Aorta (tissue), 5 donors: ENCODE measurements at places on chromosomes 2 and 18. TPM values are rescaled to one million over a fixed set of nuclear protein-coding genes. Genes with fewer than 3 reads are reported as not detected.

DNA sequence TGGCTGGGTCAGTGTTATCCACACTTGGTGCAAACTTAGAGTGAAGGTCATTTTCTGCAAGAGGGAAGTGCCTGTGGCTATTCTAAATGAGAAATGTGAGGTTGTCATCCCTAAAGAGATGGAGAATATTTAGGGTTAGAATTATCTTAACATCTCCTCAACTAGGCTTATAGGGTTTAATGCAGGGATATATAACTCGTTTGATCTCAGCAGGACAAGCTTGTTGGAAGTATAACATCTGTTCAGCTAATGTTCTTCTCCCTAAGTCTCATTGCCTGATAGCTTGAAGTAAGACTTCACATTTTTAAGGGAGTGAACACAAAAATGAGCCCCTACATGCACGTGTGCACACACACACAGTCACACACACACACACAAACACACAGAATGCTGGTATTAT is 75.9 kb upstream of the NRXN1 start:
- DNase-seq = no peak

GRCh38 chr2:17136231-17136630 is 382.0 kb downstream of the RAD51AP2 start:
- no peak for DNase-seq

DNA sequence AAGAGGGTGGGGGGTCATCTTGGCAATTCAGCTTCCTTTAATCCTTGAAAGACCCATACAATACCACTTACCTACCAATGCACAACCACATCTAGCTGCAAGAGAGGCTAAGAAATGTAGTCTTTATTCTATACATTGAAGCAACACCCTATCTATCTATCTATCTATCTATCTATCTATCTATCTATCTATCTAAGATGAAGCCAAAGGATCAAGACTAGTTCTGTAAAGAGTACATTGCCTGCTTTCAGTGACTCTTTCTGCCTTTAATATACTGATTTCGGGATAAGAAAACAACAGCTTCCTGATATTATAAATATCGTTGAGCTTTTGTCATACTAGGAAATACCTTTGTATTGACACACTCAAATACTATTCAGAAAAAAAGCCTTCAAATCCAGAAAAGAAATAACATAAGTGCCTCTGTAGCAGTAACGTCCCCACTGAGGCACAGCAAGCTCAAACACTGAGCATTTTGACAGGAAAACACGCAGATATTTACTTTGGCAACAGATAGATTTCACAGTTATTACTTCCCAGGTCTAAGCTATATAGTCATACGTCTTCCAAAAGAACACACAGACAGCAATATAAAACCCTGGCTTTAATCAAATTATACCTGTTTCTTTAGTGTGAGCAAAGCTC is 139.4 kb upstream of the SERTAD2 start:
- DNase-seq = no peak

DNA sequence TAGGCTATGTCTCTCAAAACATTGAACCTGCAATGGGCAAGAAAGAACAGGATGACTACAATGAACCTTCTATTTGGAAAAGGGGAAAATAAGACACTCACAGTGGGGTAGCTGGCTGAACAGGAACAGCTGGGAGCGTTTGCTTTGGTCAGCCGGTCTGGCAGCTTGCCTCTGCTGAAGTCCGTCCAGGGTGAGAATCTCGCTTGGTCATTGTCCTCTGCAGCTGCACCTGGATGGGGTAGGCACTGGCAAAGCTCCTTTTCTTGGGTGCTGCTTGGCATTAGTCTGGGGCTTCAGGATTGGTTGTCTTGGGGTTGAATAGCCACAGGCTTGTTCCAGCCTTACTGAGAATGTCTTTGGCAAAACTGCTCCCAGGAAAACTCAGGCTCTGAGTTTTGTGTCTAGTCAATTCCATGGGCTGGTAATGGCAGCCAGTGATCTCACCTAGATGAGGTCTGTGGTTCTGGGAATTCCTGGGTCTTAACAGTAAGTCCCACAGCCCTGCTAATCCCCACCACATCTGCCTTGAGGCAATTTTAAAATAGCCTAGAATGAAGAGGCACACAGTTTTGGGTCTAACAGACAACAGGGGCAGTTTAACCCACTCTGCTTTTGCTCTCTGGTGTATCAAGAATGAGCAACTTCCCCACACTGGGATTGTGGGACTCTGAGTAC is 13.4 kb downstream of the NEDD4L start:
- no peak for DNase-seq

DNA sequence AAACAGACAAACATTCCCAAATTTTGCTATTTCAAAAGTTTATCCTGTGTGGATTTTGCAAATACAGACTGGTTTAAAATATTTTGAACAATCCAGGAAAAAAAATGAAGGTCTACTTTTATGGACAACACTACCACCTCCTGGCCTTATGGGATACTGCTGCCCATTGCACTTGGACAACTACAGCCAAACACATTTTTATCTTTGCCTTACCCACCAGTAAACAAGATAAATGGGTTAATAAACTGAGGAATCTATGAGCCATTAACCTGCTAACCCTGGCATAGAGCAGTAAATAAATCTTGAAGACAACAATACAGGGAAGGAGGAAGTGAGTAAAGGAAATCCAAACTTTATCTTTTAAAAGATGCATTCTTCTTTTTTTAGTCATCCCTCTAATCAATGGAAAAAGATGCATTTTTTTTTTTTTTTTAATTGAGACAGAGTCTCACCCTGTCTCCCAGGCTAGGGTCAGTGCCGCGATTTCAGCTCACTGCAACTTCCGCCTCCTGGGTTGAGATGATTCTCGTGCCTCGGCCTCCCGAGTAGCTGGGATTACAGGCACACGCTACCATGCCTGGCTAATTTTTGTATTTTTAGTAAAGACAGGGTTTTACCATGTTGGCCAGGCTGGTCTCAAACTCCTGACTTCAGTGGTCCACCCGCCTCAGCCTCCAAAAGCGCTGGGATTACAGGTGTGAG is 2.1 kb upstream of the SPIRE1 start:
- no peak for DNase-seq

DNA sequence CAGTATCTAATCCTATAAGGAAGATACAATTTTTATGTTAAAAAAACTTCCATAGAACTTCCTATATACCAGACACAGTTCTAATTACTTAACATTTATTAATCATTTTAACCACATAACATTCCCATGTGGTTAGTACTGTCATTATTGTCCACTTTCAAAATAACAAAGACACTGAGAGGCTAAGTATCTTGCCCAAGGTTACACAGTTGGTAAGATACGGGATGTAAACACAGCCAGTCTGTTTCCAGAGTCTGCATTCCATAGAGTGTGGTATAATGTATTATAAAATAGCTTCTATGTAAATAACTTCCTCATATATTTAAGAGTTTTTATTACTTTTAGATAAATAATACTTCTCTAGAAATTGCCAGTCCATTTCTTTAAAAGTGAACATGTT is 383.3 kb upstream of the ETAA1 start:
- no peak for DNase-seq

- no peak for DNase-seq
Observed at GRCh38 chr18:11809895-11810294, 41.3 kb upstream of the CHMP1B start.

GRCh38 chr18:13369756-13370510 is 151.4 kb downstream of the LDLRAD4 start:
- DNase-seq = no peak

DNA sequence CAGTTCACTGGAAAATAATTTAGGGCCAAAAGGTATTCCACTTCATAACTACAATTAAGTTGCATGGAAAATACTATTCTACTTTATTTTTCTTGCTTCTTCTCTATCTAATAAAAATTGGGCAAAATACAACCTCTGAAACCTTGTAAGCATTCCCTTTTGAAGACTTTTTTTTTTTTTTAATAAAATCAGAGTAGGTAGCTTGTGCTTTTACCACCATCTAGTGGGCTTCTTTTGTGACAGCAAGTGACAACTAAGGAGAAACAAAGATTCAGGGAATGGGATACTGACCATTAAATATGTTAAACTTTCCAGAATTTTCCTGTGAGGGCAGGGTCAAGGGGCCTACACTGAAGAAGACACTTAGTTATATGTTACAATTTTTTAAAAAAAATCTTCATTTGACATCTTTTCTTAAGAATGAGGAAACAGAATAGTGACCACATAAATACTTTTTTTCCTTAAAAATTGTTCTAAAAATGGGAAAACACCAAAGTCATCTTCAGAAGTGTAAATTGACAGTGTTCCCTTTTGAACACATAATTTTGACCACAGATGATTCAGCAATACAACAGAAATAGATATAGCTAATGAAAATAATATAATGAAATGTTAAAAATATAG is 1183.2 kb upstream of the ACVR2A start:
- DNase-seq = no peak

GRCh38 chr18:79275461-79275860 is 120.3 kb upstream of the NFATC1 start:
- DNase-seq = no peak

DNA sequence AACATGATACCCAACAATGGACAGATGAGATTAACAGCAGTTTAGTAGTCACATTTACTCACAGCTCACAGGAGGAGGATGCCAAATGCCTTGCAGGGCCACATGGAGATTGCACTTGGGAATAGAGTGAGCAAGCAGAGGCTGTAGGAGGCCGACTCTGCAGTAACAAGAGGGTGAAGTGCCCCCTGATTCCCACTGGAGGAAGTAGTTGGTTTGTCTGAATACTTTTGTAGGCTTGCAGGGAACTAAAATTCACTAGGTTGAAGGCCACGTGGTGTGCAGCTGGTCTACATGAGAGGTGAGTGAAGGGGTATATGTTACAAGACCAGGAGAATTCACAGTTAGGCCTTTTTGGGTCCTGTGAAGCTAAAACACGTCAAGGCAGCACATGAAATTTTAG is 419.3 kb upstream of the TNP1 start:
- no peak for DNase-seq

DNA sequence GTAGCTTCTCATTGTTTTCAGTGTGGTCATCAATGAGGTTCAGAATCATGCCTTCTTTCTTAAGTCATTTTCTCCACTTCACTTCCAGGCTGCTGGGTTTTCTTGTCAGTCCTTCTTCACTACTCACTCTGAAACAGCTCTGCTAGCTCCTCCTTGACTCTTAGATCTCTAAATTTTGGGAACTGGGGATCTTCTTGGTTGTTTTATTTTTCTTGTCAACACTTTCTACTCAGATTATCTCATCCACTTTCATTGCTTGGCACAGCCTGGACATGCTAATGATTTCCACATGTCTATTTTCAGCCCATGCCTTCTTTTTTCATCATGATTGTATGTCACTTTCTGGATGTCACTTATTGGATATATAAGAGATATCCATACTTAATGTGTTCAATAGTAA is 517.8 kb upstream of the DSEL start:
- no peak for DNase-seq

DNA sequence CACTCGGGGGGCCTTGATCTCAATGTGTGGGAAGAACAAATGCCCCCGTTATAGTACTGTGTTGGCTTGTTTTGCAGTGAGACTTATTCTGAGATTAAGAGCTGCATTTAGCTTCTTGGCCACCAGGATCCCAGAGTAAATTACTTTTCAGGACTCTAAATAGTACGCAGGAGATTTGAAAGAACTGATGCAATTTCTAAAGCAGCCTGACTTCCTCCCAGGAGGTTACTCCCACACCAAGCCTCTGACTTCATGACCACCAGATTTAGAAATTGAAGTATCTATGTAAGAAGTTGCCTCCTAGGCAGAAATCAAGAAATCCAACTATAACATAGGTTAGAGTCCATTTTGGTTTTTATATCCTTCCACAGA is 67.0 kb downstream of the FEZ2 start:
- no peak for DNase-seq

DNA sequence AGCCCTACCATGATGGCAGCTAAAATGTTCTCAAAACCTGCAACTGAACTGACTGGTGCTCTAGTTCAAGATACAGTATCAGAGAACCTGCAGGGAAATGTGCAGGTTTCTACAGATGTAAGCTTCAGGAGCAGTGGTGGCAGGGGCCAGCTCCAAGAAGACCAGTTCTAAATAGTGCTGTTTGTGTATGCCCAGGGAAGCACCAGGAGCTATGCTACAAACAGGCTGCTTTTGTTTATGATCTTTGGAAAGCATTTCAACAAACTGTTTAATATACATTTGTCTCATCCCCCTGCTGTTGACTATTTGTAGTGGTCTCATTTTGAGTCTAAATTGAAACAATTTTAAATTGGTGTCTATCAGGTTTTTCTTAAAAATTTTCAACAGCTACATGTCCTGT is 20.7 kb downstream of the FZD5 start:
- DNase-seq = no peak

- DNase-seq = no peak
Observed at GRCh38 chr2:44233450-44234128, 41.7 kb upstream of the SLC3A1 start.

DNA sequence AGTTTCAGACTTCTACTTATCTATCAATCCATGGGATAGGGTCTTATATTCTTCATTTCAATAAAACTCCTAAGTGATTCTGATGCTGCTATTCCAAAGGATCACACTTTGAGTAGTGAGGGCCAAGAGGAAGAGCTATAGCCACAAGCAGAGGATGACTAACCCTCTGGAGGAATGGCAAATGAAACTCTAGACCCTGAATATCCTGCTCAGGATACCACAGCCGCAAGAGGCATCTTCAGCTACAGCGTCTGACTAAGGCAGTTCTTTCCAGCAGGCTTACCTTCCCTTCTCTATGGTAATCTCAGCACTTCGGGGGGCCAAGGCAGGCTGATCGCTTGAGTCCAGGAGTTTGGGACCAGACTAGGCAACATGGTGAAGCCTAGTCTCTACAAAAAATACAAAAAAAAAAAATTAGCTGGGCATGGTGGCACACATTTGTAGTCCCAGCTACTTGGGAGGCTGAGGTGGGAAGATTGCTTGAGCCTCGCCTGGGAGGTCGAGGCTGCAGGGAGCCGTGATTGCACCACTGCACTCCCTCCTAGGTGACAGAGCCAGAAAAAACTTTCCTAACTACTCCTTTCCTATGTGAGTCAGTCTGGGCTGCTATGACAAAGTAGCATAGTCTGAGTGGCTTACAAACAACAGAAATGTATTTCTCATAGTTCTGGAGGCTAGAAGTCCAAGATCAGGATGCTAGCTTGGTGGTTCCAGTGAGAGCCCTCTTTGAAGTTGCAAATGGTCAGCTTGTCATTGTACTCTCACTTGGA is 371.9 kb downstream of the IRS1 start:
- DNase-seq = no peak

GRCh38 chr2:98177286-98177685 is 90.3 kb downstream of the VWA3B start:
- no peak for DNase-seq

- no peak for DNase-seq
Observed at GRCh38 chr2:3648652-3649177, 9.3 kb upstream of the ALLC start.

- no peak for DNase-seq
Observed at GRCh38 chr2:162915858-162916257, 77.3 kb upstream of the KCNH7 start.

GRCh38 chr2:157853820-157854219 is 22.3 kb downstream of the ACVR1 start:
- no peak for DNase-seq

- no peak for DNase-seq
Observed at GRCh38 chr2:19504400-19505198, 146.2 kb upstream of the OSR1 start.

The REG1A gene
- total RNA-seq = 5.2 TPM

The SEH1L gene
- total RNA-seq = 33.0 TPM

The KANSL1L gene
- total RNA-seq = 44.1 TPM

The ICOS gene
- not detected for total RNA-seq

The COLEC11 gene
- total RNA-seq = 1.4 TPM

The UBR3 gene
- 63.9 TPM for total RNA-seq

The TCF23 gene
- 0.39 TPM for total RNA-seq

The FAM237A gene
- total RNA-seq = not detected

The ZC3H15 gene
- 51.7 TPM for total RNA-seq

The MOGAT1 gene
- total RNA-seq = not detected
